ENCODE measurements at places on chromosomes 13 and 19.

DNA sequence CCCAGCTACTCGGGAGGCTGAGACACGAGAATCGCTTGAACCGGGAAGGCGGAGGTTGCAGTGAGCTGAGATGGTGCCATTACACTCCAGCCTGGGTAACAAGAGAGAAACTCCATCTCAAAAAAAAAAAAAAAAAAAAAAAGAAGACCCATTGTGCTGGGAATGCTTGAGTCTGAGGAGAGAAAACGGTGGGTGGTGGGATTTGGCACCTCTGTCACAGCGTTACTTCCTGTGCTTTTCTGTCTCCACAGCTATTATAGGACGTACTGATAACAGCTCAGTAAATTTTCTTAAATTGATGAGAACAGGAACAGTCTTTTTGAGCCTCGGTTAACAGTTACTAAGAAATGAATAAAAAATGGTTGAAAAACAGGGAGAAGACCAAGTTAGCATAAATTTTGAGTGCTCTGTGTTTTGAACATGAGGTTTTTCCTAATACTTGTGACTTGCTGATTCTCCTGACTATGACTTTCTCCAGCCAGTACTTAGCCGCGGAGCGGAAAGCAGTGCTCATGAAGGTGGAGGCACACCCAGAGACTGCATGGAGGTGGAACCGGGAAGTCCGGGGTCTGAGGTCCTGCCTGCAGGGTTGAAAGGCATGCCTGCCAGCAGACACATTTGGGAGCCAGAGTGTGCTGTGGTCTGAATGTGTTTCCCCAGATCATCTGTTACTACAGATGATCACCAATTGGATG lies 55.3 kb upstream of the TEX29 start:
- no peak for DNase-seq

DNA sequence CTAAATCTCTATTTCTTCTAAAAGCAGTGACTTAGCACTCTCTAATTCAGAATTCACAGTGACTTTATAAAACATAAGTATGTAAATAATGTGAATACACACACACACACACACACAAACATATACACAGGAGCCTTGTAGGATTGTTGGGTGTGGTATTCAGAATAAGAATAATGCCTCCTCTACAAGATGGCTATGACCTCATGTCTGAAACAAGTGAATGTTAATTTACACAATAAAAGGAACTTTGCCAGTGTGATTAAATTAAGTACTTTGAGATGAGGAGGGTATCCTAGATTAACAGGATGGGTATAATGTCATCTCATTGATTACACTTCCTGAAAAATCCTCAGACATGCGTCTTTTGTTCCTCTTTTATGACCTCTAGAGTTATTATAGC lies 234.6 kb downstream of the SLITRK6 start:
- no peak for DNase-seq

- DNase-seq: peak; percentile 33
Measured at GRCh38 chr19:8307400-8307964, 676 bp downstream of the CD320 start.

GRCh38 chr13:27053902-27054595 lies 117.6 kb downstream of the USP12 start:
- no peak for DNase-seq

GRCh38 chr19:29292153-29292552 lies 79.2 kb upstream of the UQCRFS1 start:
- DNase-seq: no peak

- DNase-seq: no peak
Measured at GRCh38 chr13:94249512-94249911, 230.0 kb downstream of the DCT start.

GRCh38 chr19:37817180-37817981 lies 38.0 kb upstream of the ZNF573 start:
- peak; percentile 85 for DNase-seq

GRCh38 chr13:41708713-41709112 lies 251.4 kb downstream of the RGCC start:
- no peak for DNase-seq

DNA sequence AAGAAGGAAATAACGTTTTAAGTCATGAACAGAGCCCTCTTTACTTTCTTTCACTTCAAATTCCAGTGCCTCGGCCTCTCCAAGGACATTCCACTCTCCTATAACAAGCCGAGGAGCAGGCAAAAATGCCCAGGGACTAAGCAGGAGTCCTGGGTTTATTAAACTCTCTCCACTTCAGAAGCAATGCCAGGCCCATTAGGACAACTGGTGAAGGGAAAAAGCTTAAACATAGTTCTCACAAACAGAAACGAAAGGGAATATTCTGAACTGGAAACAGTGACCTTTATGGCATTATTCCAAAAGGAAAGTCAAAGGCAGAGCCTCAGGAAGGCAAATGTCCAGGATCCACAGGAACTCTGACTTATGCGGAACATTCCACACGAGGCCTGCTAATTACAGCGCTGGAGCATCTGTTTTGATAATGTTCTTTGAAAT lies 30.9 kb upstream of the MED4 start:
- DNase-seq: no peak

- DNase-seq: no peak
Measured at GRCh38 chr13:71274923-71275608, 591.9 kb downstream of the DACH1 start.

GRCh38 chr19:23481043-23481442 lies 85.8 kb upstream of the ZNF91 start:
- DNase-seq: no peak

DNA sequence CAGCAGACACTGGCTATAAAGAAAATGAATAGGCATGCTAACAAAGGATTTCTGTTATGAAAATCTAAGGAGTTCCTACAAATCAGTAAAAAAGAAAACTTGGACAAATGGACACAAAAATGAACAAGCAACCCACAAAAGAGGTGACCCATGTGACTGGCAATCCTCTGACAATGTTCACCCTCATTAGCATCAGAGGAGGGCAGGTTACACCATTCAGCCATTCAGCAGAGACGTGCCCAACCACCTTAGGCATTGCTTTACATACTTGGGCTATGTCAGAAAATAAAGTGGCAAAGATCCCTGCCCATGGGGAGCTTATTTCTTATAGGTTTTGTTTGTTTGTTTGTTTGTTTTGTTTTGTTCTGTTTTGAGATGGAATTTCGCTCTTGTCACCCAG lies 46.0 kb downstream of the TNFRSF19 start:
- DNase-seq: no peak

DNA sequence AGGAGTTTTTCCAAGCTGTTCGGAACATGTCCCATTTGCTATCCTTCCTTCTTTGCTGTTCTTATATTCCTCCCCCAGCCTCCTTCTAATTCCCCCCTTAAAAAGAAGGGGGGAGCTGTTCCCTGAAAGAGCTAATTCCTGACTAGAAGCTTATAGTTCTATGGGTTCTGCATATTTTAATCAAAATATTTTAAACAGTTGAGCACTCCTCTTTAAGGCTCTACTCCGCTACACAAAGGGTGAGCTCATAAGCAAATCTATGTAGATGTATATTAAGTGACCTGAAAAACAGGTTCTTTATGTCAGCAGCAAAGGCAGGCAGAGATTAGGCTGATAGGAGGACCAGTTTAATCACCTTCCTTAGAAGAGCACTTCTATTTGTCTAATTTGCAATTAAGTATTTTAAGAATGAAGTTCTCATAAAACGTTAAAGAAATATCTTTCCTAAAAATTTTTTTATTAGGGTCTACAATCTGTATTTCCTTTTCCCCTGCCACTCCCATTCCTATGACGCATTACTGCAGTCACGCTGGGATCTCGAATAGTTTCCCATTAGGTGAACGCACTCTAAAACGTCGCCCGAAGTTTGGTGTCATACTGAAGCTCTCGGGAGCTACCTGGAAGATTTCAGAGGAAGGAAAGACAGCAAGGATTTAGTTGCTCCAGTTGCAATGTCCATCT lies 5.2 kb downstream of the EFNB2 start:
- DNase-seq: no peak

- DNase-seq: no peak
Measured at GRCh38 chr19:4922530-4923275, 13.4 kb downstream of the UHRF1 start.

DNA sequence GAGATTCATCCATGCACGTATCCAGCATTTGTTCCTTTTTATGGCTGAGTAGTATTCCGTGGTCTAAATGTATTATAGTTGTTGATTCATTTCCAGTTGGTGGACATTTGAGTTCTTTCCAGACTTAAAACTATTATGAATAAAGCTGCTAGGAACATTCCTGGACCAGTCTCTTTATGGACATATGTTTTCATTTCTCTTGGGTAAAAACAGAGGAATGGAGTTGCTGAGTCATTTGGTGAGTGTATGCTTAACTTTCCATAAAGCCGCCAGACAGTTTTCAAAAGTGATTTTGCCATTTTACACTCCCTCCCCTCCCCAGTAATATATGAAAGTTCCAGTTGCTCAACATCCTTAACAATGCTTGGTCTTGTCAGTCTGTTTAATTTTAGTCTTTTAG lies 116.4 kb downstream of the TSHZ3 start:
- no peak for DNase-seq

DNA sequence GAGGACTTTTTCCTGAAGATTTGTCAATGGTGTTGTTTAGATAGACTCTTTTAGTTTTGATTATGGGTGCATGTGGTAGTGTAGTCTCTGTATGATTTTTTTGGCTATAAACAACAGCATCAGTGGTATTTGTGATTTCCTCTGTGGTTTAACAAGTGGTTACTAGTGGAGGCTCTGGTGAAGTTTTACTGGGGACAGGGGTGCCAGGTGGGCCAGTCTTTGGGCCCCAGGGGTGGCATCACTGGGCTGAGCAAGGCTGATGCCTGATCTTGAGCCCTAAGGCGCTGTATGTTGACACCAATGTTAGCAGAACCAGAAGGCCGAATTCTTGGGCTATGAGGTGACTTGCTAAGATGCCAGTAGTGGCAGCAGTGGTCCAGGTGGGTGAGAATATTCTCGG lies 811.4 kb downstream of the DACH1 start:
- DNase-seq: no peak

DNA sequence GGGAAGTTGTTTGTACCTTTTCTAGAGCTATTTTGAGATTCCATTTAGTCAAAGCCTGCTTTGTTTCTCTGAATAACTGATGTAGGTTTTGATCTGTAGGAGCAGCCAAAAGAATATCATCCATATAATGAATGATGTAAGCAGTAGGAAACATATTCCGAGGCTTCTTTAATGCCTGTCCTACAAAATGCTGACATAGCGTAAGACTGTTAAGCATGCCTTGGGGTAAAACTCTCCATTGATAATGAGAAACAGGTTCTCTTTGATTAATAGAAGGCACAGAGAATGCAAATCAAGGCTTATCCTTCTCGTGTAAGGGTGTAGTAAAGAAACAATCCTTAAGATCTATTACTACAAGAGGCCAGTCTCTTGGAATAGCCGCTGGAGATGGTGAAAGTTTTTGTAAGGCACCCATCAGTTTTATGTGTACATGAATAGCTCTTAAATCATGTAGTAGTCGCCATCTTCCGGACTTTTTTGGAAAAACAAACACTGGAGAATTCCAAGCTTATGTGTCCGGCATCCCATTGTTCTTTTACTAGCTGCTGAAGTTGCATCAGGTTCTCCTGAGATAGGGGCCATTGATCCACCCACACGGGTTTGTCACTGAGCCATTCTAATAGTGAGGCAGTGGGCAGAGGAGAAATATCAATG lies 13.5 kb downstream of the FPR3 start:
- DNase-seq: no peak

DNA sequence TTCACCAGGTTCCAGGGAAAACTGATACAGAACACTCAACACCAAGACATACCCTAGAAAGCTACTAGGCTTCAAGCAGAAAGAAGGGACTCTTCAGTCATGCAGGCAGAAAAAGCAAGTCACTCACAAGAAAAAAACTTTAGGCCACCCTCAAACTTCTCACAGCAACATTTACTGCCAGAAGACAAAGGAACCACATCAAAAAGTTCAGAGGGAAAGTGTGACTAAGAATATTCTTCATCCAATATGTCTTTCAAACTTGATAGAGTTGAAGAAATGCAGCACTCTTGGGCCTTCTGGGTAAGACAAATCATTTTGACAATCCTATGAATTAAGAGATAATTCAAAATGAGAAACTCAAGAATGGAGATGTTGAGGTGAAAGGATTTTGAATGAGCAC lies 7.7 kb downstream of the DZIP1 start:
- DNase-seq: no peak

DNA sequence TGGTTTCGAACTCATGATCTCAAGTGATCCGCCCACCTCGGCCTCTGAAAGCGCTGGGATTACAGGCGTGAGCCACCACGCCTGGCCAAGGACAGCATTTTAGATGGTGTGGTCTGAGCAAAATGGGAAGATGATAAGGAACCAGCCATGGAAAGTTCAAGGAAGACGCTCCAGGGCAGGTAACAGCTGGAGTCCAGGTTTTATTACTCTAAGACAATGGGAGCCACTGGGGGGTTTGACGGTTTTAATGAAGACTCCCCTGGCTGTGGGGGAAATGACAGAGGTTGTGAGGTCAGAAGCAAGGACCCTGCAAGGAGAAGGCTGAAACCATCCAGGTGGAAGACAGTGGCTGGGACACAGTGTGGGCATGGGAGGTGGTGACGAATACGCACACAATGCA lies 20.9 kb downstream of the PRKD2 start:
- DNase-seq: no peak

DNA sequence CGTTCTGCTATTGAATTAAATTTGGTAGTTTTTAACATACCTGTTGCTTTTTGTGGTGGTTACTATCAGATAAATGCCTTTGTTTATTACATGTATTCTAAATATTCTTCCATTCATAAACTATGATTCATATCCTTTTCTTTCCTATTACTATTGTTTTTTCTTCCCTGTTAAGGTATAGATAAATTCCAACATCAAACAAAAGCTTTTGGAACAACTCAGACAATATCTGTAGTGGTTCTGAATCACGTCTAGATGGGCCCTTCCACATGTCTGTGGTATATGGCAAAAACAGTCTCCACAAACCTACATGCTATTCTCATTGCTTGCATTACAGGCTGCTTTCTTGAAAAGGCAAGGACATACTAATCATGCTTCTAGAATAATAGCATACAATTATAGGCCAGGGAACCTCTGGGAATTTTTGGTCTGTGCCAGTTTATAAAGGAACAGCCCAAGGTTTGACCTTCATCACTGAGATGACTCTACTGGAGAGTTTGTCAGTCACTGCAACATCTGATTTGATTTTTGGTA lies 6.4 kb downstream of the LRCH1 start:
- DNase-seq: no peak

DNA sequence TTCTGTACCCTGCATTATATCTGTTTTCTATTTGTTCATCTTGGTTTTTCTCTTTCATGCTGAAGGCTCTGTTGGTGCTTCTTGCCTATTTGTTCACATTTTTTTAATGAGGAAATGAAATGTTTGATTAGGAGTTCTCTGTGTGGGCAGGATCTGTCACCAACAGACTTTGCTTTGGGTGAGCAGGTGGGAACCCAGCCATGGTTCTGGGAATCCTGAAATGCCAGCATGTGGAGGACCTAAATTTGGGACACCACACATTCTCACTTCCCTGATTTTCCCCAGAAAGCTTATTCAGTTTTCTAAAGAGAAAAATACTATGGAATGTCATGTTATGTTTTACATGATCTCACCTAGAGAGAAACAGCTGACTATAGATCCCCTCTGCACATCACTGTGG lies 34.0 kb downstream of the TPT1 start:
- DNase-seq: no peak

- DNase-seq: no peak
Measured at GRCh38 chr13:41563341-41563983, 106.1 kb downstream of the RGCC start.

GRCh38 chr13:97359181-97360057 lies 74.5 kb upstream of the RAP2A start:
- peak; percentile 60 for DNase-seq

GRCh38 chr13:100883453-100883852 lies 208.9 kb upstream of the TMTC4 start:
- no peak for DNase-seq

GRCh38 chr19:34171539-34171876 lies 796 bp upstream of the LSM14A start:
- DNase-seq: no peak

Data from BE2C (cell line).